ENCODE measurements at places on chromosomes 4 and X.

GRCh38 chrX:12325171-12325570 lies 186.9 kb downstream of the FRMPD4 start:
- no peak for DNase-seq

GRCh38 chr4:41364876-41365275 lies 108.1 kb downstream of the UCHL1 start:
- no peak for DNase-seq

GRCh38 chrX:74408304-74408703 lies 13.0 kb upstream of the SLC16A2 start:
- DNase-seq = no peak

DNA sequence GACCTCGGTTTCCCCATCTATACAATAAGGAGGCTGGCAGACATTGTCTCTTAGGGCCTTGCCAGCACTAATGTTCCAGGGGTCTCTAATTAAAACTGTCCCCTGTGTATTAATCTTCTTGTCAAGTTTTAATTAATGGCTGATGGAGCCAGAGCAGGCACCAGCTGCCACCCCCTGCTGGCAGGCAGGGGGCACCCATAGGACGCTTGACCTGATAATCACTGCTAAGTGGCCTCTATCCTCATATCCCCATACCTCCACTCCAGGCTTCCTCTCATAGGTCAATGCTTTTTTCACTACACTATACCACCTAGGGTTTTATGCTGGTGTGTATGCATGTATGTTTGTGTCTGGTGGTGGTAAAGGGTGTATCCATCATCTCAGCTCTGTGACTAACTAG lies 89.4 kb downstream of the EFNB1 start:
- no peak for DNase-seq

DNA sequence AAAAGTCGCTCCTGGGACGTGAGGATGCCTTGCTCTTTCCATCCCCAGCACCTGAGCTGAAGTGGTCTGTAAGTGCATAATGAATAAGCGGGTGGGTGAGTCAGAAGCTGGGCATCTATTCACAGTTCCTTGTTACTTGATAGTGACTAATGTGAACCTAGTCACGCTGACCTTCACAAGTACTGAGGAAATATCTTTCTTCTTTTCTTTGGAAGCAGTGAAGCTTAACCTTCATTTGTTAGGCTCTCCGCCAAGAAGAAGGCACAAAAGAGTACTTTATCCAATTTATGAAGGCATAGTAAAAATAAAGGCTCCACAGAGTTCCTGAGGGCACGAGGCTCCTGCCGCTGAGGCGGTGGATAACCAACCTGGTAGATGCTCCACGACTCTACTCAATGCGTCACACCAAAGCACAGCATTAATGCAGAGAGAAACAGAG lies 475.7 kb upstream of the SLIT2 start:
- no peak for DNase-seq

DNA sequence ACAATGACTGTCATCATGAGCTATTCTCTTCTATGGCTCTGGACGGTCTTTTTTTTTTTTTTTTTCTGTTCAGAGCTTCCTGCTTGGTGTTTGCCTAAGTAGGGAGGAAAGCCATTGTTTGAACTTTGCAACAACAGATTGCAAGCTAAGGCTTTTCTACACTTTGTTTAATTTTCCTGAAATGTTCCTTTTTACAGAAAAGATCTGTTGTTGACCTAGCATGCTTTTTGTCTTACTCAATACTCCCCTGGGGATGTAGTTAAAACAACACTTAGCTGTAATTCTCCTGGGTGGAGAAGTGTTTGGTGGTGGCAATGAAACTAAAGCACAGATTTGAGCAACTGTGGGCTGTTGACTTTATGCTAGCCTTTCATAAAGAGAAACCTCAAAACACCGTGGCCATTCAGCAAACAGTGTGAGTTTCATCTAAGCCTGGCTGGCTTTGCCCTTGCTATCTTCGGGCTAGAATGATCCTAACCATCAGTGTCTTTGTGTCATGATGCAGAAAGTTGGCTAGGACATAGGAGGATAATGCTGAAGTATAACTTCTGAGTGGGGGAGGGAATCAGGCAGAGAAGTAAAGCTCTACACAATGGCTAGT lies 110.5 kb downstream of the ANXA3 start:
- DNase-seq = no peak

DNA sequence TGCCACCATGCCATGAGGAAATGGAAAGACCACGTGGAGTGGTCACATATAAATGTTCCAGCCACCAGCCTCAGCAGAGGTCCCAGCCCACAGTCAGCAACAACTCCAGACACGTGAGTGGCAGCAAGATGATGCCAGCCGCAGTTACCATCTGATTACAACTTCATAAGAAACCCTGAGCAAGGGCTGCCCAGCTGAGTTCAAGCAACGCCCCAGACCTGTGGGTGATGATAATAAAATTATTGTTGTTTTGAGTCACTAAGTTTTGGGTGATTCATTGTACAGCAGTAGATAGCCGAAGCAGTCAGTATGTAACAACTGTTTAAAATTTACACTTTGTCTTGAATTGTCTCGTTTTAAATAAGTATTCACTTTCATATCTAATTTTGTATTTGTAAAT lies 5.8 kb upstream of the CCNG2 start:
- no peak for DNase-seq

GRCh38 chr4:184344435-184344834 lies 126.8 kb upstream of the ENPP6 start:
- no peak for DNase-seq

DNA sequence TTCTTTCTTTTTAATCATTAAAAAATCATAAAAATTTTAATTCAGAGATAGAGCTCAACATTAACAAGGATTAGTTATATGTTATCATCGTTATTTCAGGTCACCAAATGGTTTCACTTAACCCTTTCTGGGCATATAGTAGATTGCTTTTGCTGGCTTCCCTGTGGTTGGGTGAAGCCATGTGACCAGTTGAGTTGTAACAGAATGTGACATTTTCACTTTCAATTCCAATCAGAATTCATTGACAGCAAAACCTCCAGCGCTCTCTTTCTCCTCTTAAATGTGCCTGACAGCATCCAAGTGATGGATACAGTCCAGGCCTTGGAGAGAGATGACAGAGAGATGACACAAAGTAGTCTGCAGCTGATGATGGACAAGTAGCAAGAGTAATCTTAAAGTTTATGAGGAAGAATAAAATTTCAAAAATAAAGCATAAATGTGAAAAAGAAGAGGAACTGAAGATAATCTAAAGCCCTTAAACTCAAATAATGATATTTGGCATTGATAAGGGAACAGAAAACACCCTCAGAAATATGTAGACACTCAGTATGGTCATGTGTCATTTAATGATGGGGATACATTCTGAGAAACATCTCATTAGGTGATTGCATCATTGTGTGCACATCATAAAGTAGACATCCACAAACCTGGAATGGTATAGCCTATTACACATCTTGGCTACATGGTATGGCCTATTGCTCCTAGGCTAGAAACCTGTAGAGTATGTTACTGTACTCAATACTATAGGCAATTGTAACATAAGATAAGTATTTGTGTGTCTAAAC lies 92.3 kb upstream of the QRFPR start:
- DNase-seq = no peak

GRCh38 chr4:78922207-78922606 lies 17.0 kb downstream of the PAQR3 start:
- no peak for DNase-seq

GRCh38 chr4:41002309-41002708 lies 212.0 kb downstream of the APBB2 start:
- no peak for DNase-seq

DNA sequence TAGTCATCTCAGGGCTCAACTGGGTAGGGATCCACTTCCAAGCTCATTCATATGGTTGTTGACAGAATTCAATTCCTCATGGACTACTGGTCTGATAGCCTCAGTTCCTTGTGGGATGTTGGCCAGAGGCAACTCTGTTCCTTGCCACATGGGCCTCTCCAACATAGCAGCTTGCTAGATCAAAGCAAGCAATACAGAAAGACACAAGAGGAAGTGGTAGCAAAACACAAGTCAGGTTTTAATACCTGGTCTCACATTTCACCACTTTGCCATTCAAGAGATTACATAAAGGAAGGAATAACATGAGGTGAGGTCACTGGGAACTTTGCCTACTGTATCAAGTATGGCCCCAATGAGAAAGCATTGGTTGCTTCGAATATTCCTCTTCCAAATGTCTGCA lies 79.2 kb downstream of the PRSS12 start:
- DNase-seq = no peak

- DNase-seq = no peak
Measured at GRCh38 chrX:16711893-16712547, 449 bp downstream of the CTPS2 start.

GRCh38 chr4:21652508-21653231 lies 295.9 kb downstream of the KCNIP4 start:
- DNase-seq = no peak

GRCh38 chr4:89142691-89143669 lies 31.6 kb downstream of the TIGD2 start:
- DNase-seq = no peak

DNA sequence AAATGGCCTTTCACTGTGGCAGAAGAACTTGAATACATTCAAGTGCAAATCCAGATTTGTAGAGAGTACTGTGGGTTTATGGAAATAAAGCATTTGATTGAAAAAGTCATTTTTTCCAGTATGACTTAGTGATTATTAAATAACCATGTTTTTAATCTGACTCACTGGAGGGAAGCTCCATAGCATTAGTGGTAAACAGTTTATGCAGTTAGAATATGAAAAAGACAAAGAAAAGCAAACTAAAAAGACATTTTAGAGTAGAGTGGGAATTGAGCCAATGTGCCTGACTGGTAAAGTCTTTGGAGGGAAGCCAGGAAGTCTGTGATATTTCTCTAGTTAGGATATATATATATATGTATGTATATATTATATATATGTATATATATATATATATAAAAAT lies 53.4 kb downstream of the FAT4 start:
- no peak for DNase-seq

DNA sequence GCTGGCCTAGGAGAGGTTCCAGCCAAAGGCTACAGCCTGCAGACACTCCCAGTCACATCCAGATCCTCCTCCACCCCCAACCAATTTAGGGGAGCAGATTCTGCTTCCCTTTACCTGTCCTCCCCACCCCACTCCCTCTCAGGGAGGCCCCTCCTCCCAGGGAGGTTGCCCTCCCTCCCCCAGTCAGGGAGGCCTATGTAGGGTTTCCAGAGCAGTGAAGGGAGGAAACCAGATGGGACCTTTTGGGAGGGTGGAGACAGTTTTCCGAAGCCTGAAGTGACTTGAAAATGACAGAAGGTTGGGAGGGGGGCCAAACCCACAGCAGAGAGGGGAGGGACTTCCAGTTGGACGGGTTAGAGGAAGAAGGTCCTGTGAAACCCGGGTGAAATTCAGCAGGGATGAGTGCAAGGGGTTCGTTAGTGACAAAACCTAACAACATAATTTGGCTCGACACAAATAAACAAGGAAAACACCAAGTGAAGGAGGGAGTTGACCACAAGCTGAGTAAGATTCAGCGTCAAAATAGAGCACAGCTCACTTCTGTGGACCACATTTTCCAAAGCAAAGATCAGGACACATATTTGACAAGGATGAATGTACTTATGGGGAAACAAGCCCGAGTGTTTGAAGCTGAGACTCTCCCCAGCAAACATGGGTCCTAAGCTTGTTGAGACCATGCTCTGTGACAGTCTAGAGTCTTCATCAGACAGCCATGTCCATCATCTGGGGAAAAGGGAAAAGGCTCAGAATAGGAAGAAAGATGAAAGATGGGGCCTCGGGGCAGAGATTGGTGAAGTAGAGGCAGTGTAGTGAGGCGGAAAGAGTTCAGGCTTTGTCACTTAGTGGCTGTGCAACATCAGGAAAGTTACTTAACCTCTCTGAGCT lies 46.4 kb downstream of the PRPS1 start:
- DNase-seq = no peak

GRCh38 chrX:154731881-154732280 lies 19.0 kb downstream of the GAB3 start:
- no peak for DNase-seq

DNA sequence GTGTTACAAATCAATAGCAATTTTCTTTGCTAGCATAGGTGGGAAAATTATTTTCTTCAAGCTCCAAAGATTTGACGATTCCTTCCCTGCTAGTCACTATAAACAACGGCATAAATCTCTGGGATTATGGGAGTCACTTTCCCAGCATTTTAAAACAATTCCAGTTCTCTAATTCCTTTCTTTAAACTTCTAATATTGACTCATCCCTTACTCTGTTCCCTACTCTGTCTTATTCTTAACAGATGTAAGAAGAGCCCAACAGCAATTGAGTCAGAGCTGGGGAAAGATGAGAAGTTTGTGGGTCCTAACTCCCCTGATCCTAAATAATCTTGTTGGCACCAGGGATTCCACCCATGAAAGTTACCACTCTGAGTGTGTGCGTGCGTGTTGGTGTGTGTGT lies 47.4 kb upstream of the IL21 start:
- DNase-seq = no peak

DNA sequence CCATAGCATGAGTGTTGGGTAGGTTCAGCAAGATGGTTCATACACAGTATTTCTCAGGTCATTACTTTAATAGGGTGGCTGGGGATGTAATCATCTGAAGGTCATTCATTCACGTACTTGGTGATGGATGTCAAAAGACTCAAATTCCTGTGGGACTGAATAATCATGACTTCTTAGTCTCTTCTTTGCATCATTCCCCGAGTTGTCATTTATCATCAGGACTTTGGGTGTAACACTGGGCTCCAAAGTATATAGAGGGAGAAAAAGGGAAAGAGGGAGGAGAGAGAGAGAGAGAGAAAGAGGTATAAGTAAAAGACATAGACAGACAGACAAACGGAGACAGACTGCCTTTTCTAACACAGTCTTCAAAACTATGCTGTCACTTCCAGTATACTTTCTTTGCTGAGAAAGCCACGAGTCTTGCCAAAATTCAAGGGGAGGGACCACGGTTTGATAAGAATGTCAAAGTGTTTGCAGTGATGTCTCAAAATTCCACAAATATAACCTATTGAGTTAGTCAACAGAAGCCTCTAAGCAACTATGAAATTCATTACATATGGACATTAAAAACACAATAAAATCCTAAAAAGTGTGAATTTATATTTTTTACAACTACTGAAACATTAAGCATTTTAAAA lies 55.9 kb downstream of the UGT2A3 start:
- DNase-seq = no peak

DNA sequence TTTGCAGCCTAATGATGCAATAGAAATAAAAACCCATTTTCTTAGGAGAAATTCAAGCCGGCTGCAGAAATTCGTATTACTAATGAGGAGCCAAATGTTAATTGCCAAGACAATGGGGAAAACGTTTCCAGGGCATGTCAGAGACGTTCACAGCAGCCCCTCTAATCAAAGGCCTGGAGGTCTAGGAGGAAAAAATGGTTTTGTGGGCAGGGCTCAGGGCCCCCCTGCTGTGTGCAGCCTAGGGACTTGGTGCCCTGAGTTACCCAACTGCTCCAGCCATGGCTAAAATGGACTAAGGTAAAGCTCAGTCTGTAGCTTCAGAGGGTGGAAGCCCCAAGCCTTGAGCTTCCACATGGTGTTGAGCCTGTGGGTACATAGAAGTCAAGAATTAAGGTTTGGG lies 461.4 kb downstream of the FAT4 start:
- DNase-seq = no peak

DNA sequence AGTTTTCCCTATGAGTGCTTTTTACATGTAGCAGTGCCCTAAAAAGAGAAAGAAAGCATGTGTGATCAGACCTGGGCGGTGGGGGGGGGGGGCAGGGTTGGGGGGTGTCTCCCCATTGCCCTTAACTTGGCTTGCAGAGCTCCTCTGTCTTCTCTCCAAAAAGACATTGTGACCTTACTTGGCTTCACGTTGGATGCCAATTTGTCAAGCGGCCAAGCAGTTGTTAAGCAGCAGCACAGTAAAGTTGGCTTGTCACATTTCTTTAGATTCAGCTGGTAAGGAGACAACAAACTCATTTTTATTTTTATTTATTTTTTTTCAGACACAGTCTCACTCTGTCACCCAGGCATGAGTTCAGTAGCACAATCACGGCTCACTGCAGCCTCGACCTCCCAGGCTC lies 57.3 kb upstream of the ZNF157 start:
- no peak for DNase-seq

Measured in sciatic nerve (tissue), 2 donors.